ENCODE measurements at places on chromosomes 3 and 15.

GRCh38 chr15:70051948-70052633 is 45.6 kb downstream of the TLE3 start:
- no peak for DNase-seq

DNA sequence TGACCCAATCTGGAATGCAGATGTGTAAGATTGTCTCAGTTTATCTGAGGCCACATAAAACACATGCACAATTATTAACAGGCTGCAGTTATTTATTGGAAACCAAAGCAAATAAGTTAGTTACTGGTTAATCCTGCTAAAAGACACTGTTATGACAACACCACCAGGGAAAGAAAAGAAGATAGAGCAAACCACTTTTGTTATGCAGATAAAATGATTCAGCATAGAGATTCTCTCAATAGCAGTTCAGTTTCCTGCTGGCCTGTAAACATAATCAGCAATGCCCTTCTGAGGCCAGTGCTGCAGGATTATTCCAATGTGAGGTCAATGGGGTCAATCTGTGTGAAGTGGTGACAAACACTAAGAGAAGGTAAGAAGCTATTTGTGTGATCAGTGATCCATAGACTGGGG is 244.4 kb downstream of the ZBTB20 start:
- no peak for DNase-seq

DNA sequence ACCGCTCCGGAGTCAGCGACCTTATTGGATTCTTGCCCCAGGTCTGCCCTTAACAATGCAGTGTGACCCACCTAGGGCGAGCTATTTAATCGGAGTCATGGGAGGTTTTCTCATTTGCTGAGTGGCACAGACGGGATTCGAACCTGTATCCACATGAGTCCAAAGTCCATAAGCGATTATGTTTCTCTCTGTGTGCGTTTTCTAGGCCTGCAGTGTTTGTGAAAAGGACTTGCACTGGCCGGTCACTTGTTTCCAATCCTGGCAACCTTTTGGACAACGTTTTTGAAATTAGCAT is 691 bp upstream of the HDGFL3 start:
- DNase-seq: no peak

DNA sequence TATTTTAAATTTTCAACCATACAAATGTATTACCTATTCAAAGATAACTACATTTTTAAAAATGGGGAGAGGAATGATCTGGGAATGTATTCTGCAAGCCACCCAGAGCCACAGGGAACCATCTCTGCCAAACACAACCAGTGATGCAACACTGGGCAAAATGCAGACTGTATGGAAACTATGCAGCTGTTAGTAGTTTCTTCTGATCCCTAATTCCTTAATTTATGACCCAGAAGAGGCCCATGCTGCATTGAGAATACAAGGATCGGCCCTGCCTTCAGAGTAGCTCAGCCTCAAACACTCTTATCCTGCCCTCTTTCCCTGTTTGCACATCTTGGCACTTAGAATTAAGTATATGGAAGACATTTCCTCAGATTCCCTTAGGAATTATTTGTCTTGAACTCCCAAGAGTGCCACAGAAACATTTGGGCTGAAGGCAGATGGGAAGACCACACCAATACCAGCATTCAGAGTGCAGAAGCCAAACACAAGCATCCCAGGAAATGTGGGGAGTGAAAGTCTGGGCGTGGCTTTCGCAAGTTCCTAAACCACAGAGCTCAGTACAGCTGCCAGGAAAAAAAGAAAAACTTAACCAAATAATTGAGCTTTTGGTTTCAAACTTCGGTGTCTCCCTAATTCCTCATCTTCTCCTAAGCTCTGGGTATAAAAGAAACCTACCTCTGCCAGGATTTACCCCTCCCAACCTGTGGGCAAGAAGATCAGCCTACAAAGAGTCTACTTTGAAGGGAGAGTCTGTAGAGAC is 5.3 kb downstream of the SNUPN start:
- peak; percentile 75 for DNase-seq

GRCh38 chr15:72421484-72421883 is 23.4 kb downstream of the TMEM202 start:
- DNase-seq: no peak

GRCh38 chr15:77607111-77607893 is 25.4 kb downstream of the LINGO1 start:
- DNase-seq: no peak

DNA sequence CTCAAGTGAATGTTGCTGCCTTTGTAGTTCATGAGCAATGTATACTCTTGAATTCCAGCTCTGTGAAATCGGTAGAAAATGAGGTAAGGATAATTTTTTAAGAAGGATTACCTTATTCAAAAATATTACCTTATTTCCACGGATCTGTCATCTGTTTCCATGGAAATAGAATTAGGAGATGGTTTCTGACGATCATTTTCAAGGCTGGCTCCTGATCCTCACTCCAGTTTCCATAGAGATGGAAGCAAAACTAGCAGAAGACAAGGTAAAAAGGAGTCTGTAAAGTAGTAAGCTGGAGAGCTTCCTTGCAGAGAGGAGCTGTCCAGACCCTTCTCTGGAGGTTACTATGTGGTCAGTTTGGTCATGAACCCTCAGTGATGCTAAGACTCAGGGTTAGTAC is 55.5 kb downstream of the CACNA2D3 start:
- DNase-seq: no peak

- DNase-seq: no peak
Measured at GRCh38 chr3:67745296-67745695, 90.9 kb upstream of the SUCLG2 start.

DNA sequence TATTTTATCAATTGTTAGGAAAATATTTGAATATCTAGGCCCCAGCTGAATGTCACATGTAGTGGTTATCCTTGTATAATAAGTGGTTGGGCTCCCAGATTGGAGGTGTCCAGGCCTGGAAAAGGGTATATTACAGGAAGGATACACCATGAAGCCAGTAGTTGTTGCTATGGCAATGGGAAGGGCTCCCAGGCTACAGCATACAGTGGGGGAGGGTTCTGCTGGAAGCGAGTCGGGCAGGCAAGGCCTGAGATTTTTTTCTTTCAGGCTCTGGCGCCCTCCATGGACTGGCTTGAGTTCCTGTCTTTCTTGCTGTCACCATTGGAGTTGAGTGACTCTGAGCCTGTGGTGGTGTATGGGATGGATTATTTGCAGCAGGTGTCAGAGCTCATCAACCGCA is 8.9 kb downstream of the ECE2 start:
- peak; percentile 34 for DNase-seq

DNA sequence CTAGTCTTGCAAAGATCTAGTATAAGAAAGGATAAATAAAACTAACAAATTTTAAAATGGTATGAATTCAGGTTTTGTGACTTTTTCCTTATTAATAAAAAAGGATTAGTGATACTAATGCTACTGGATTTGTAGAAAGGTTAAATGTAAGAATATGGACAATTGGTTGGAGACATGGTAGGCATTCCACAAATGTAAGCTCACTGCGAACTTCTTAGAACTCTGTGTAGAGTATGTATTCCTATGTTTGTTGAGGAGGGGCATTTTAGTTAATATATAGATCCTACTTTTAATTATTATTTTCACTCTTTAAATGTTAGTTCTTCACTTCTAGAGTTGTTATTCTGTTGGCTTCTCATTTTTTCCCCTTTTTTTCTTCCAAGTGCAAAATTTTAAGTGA is 414.3 kb downstream of the RBMS3 start:
- DNase-seq: no peak

All from fibroblast of skin of left quadriceps (primary cell).